ENCODE measurements at places on chromosomes 2 and 18.

- no peak for DNase-seq
Observed at GRCh38 chr2:37698931-37699481, 27.6 kb upstream of the CDC42EP3 start.

- no peak for DNase-seq
Observed at GRCh38 chr2:36869606-36870005, 96.7 kb downstream of the STRN start.

DNA sequence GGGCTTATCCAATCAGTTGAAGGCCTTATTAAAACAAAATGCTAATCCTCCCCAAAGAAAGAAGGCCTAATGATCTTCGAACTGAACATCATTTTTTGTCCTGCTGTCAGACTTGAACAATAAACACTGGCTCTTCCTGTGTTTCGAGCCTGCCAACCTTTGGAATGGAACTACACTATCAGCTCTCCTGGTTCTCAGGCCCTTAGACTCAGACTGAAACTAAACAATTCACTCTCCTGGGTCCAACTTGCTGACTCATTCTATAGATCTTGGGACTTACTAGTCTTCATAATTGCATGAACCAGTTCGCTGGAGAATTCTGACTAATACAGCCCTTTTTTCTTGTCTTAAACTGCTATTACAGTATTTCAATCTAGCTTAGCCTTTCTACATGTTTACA lies 235.2 kb downstream of the LNPK start:
- DNase-seq = no peak

DNA sequence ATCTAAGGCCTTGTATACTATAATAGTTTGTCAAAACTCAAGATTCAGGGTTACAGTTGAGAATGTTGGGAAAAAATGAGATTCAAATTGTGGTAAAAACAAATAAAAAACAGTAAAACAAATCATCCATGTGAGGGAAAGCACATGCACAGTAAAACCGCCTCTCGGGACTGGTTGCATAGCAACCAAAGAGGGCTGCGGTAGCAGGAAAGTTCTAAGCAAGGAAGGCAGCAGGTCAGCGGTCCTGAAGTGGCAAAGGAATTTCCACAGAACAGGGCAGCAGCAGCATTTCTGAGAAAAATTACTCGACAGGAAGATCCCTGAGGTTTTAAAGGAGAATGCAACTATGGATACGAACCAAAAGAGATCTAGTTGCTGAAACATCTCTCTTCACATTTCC lies 93.7 kb downstream of the DYNAP start:
- no peak for DNase-seq

- no peak for DNase-seq
Observed at GRCh38 chr2:225788571-225789094, 389.1 kb downstream of the NYAP2 start.

DNA sequence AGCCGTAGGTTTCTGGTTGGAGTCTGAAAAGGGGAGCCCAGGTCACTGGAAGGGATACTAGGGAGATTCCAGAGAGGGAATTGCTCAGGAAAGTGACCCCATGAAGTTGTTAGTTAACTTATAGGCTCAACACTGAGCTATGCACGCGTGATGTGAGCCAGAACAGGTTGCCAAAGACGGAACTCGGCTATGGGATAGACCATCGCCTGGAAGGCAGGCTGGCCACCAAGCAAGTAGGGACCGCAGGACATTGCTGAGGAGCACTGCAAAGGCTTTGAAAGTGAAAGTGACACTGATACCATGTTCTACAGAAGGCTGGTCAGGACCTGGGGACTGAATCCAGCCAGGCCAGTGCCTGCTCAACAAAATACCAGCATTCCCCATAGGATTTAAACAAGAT lies 7.3 kb downstream of the FARP2 start:
- no peak for DNase-seq

- DNase-seq = no peak
Observed at GRCh38 chr2:188503975-188504374, 212.3 kb downstream of the GULP1 start.

DNA sequence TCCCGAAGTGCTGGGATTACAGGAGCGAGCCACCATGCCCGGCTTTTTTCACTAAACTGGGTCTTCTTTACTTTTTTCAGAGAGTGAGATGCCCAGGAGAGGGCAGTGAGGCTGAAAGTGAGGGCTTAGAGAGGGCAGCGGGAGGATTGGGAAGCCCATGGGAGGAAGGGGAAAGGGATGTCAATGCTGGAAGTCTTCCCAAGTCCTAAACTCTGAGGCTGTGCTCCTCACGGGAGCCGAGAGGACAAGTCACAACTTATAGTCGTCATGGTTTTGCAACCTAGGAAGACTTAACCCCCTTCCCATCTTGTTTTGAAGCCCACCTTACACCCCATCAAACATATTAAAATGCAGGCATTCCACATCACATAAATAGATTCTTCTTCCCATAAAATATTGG lies 15.1 kb upstream of the MEP1B start:
- no peak for DNase-seq

DNA sequence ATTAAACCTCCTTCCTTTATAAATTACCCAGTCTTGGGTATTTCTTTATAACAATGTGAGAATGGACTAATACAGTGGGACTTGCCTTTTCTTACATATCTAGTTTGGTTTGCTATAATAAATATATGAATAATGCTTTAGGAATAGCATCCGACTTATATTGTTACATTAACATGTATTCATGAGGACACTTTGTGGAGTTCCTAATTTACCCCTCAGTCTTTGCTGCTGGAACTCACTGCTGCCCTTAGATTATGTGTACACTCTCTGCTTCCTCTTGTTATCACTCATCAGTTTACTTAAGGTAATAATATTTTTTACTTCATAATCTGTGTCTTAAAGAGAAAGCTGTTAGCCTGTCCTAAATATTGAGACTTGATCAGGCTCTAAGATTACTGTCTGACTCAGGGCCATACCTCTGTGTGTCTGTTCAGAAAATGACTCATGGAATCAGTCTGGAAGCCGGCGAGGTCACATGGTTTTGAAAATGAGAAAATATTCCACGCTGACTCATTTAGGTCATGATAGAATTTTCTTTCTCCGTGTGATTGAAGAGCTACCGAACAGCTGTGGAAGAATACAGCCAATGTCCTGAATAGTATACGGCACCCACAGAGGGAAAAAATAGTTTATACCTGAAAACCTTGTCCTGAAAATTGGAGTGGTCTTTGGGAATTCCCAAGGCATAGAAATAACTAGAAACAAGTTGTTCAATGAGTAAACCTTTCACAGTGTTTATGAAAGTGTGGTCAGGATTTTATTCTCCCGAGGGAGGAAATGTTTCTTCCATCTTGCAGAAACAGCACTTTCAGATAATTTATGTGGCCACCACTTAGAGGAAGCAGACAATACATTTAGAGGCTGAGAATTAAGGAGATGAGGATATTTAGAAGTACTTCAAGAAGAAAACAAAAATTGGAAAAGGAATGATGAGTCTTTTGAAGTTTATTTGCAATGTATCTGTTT lies 156.4 kb downstream of the DSEL start:
- DNase-seq = peak; percentile 88

DNA sequence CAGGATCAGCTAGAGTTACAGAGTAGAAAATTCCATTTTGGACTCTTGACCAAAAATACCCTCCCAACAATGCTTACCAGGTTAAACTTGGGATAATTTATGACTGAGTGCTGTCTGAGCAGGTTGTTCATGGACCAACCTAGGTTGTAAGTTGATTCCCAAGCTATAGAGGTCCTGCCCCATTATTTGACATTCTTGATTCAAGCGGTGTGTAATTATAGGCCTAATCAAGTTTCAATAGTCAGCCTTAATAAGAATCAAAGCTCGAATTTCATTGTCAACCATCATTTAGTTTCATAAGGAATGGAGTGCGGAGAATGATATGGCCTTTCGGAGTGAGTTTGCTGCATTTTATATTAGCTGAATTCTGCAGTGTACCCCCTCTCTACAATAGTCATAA lies 152.8 kb upstream of the FIGN start:
- DNase-seq = no peak

GRCh38 chr18:76130845-76131244 lies 364.2 kb downstream of the ZNF516 start:
- no peak for DNase-seq

DNA sequence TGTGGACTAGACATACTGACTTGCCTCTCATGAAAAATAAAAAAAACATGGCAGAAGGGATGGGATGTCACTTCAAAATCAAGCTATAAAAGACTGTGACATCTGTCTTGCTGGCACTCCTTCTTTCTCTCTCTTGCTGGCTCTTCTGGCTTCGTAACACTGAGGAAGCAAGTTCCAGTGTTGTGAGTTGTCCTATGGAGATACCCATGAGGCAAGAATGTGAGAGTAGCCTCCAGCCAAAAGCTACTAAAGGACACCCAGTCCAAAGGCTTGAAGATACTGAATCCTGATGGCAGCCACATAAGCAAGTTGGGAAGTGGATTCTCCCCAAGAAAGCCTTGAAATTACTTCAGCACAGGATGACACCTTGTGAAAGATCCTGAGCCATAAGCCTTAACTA lies 376.1 kb upstream of the TMEFF2 start:
- DNase-seq = no peak

GRCh38 chr2:120729406-120730399 lies 6.0 kb upstream of the GLI2 start:
- no peak for DNase-seq

- no peak for DNase-seq
Observed at GRCh38 chr2:140654565-140654964, 1476.3 kb downstream of the LRP1B start.

- no peak for DNase-seq
Observed at GRCh38 chr18:21336846-21337245, 94.8 kb downstream of the GREB1L start.

DNA sequence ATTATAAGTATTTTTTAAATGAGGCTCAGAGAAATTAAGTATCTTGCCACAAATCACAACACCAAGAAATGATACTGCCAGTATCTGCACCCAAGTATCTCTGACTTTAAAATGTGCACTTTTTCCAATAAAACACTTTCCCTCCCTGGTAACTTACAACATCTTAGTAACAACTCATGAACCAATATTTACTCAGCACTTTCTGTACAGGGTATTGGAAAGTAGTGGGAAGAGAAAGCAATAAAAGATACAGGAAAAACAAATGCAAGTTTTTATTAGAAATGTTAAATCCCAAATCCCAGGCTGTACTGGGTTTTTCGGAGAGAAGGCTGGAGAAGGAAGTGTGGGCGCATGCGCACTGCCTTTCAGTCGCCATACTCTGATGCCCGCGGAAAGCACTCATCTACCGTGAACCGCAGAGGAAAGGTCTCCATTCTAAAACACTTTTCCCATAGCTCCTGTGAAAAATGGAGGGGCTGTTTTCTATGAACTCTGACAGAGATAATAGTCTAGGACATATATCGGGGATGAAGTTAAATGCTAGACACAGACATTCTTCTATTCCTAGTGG lies 52.1 kb downstream of the L3MBTL4 start:
- no peak for DNase-seq

DNA sequence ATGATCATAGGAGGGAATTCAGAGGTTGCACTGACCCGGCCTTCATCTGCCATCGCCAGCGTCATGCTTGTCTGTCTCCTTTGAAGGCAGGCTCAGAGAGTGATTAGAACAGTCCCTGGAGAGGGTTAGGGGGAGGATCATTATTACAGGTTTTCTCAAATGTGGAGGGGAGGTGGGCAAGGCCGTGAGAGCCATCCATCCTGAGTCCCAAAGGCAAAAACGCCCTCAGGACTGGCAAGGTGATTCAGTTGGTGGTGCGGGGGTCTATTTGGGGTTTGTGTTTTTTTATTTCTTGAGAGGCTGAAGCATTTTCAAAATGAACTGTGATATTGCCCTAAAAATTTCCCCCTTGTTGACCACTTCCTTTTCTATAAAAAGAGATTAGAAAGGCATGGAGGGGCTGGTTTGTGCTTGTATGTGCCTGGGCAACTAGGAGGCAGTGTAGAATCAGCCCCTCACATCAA lies 39.3 kb upstream of the GYPC start:
- no peak for DNase-seq

DNA sequence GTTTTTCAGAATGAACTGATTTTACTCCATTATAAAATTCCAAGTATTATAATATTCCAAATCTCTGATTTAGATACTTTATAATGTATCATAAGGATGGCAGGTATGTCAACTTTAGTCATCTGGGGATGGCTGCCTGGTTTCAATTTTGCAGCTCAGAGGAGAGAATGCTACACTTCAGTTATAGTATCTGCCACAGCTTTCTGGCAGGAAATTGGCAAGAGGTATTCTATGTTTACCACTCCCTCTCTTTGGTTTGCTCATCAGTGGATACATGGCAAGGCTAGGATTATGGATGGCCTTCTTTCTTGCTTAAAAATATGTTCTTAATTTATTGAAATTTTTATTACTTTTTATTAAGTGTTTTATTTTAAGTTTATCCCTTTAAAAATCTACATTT lies 67.0 kb upstream of the TNFRSF11A start:
- DNase-seq = no peak

GRCh38 chr18:35876243-35876642 lies 96.2 kb upstream of the RMP24 start:
- DNase-seq = no peak

DNA sequence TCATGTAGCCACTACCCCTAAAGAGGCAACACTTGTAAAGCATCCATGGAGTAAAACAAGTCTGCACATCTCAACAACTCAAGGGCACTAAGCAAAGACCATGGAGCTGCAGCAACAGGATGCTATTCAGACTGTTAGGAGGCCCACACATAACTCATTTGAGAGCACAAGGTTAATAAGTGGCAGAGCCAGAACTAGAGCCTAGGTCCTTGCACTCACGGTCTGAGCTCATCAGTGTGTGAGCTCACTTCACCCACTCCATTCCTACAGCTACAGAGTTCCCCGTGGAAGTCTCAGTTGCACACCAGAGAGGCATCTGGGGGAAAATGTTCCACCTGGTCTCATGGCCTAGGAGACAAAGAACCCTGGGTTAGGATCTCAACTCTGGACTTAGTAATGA lies 35.0 kb downstream of the TTC32 start:
- DNase-seq = no peak

DNA sequence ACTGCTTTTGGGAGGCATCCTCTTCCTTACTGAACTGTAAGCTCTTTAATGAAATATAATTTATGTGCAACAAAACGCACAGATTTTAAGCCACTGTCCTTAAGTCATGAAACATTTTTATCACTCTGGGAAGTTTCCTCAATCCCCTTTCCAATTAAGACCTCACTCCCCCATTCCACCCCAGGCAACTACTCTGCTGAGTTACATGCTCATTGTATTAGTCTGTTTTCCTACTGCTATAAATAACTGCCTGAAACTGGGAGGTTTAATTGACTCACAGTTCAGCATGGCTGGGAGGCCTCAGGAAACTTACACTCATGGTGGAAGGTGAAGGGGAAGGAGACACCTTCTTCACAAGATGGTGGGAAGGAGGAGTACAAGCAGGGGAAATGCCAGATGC lies 46.5 kb upstream of the KCNE4 start:
- DNase-seq = no peak
